NCI-H1694 (cell line): ENCODE measurements at places on chromosomes 2 and 18.

DNA sequence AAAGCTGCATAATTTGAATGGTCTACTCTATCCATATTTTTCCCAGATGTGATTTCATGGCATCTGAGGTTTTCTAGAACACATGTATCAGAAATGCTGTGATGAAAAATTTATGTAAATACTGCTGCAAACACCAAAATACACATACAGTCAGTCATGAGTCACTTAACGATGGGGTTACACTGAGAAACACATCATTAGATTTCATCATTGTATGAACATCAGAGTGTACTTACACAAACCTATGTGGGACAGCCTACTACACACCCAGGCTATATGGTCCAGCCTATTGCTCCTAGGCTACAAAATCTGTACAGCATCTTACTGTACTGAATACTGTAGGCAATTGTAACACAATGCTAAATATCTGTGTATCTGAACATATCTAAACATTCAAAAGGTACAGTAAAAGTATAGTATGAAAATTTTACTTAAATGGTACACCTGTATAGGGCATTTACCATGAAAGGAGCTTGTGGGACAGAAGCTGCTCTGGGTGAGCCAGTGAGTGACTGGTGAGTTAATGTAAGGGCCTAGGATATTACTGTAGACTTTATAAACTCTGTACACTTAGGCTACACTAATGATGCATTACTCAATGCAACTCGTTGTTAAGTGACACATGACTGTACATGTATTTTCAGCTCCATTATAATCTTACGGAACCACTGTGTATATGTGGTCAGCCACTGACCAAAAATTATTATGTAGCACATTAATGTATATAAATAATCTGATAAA, 33.5 kb downstream of the PNO1 start:
- no peak for DNase-seq

- no peak for DNase-seq
Measured at GRCh38 chr2:47345590-47345924, 57.4 kb upstream of the MSH2 start.

DNA sequence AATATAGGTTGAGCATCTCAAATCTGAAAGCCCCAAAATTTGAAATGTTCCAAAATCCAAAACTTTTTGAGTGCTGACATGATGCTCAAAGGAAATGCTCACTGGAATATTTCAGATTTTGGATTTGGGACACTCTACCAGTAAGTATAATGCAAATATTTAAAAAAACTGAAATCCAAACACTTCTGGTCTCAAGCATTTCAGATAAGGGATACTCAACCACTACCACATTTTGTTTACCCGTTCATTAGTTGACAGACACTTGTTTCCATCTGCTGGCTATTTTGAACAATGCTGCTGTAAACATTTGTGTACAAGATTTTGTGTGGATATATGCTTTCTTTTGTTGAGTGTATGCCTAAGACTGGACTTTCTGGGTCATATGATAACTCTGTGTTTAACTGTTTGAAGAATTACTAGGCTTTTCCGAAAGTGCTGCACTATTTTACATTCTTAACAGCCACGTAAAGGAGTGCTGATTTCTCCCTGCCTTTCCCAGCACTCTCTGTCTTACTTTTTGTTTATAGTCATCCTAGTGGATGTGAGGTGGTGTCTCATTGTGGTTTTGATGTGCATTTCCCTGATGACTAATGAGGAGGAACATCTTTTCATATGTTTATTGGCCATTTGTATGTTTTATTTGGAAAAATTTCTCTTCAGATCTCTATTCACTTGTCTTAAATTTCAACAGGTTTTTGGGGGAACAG, 19.5 kb upstream of the DCDC2C start:
- no peak for DNase-seq

DNA sequence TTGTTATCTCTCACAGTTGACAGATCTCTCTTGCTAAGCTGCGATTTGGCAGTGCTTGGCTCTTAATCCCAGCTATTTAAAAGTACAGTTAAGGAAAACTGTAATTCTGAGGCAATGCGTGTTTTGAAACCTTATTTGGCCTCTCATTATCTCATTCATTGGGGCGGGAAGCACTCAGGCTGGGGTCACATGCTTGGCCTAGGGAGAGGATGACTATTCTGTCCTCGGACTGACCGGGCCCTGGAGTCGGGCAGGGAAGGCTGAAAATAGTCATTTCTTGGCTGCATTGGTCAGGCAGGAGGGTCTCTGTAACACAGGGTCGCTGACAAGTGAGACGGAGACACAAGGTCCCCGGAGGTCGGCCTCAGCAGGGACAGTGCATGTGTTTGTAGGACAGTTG, 20.2 kb upstream of the EMILIN2 start:
- no peak for DNase-seq

DNA sequence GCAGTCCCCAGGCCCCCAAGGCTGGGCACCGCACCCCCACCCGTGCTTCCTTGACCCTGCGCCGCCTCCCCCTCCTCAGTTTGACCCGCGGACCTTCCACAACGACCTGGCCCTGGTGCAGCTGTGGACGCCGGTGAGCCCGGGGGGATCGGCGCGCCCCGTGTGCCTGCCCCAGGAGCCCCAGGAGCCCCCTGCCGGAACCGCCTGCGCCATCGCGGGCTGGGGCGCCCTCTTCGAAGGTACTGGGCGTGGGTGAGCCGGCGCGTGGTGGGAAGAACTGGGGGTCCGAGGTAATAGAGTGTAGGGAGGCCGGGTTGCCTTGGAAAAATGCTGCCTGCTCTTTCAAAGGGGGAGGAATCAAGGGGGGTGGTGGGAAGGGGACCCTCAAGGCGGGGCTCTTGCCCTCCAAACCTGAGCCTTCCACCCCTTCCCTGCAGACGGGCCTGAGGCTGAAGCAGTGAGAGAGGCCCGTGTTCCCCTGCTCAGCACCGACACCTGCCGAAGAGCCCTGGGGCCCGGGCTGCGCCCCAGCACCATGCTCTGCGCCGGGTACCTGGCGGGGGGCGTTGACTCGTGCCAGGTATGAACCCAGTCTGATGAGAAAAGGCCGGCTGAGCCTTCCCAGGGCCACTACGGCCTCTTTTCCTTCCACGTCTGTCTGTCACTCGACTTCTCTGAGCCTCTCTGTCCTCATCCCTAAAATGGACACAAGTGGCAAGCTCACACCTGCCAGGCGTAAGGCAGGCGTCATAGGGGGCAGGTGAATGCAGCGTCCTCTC, 2.6 kb downstream of the PRSS56 start:
- DNase-seq = no peak

DNA sequence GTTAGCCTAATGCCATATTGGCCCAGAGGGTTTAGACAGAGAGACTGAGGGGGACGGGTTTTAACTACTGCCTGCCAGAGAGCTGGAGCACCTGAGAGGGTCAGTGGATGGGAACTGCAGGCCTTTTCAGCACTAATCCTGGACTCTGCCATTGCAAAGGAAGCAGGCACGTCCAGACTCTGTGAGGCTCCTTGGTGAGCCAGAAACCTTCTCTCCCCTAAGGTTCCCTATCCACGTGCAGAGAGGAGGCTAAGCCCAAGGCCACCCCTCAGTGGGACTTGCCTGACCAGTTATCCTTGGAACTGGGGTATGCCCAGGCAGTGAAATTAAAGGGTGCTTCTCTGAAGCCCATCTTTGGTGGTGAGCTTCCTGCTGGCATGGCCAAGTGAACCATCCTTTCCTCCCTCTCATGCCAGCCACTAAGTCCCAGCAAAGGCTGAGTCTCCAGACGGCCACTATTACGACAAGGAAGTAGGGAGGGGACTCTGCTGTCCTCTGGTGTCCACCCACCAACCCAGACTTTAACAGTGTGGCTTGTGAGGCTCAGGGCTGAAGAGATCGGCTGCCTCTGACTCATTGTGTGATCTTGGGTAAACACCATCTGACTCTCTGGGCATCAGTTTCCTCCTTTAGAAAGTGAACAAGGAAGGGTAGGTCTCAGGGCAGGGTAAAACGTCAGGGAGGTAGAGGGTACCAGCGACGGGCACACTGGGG, 3.9 kb upstream of the MLPH start:
- DNase-seq = no peak
